ENCODE measurements at places on chromosomes 5 and 9. TPM values are rescaled to one million over a fixed set of nuclear protein-coding genes. Genes with fewer than 3 reads are reported as not detected.

- H3K4me1 ChIP-seq = peaks cover 30% of the 10 kb centered on the region
- H3K27ac ChIP-seq = no peak overlapping the region
- peaks cover 2% of the 10 kb centered on the region for H3K36me3 ChIP-seq
- no peak for DNase-seq
- no peak overlapping the region for H3K4me3 ChIP-seq
These were observed 2.2 kb downstream of the NPR3 start for GRCh38 chr5:32713361-32713769.

GRCh38 chr9:36407122-36407723, 7.2 kb upstream of the RNF38 start:
- no peak overlapping the region for H3K4me3 ChIP-seq
- DNase-seq = peak; percentile 49
- peak overlapping the region; percentile 62 for H3K27ac ChIP-seq
- peaks cover 1% of the 10 kb centered on the region for H3K36me3 ChIP-seq

- no peaks in the 10 kb centered on the region for H3K36me3 ChIP-seq
- no peak overlapping the region for H3K4me3 ChIP-seq
- H3K27me3 ChIP-seq = peaks cover 2% of the 10 kb centered on the region
- no peak for DNase-seq
These were observed 523.1 kb downstream of the EFNA5 start for GRCh38 chr5:107147589-107147988.

DNA sequence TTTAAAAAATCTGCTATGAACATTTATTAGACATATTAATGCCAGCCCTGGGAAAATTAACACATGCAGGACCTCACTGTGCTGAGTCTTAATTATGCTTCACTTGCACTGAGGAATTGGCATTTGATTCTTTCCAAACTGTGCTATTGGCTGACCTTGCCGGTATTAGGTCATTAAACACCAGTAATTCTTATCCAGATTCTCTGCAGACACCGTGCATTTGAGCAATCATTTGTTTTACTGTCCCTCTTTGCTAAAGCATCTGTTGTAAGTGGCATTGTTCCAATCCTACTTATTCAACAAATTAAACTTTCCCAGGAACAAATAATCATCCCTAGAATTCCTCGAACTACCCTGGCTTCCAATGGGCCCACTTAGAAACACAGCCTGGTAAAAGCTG, 145.0 kb downstream of the SLC12A2 start:
- peaks cover 1% of the 10 kb centered on the region for H3K27me3 ChIP-seq
- H3K27ac ChIP-seq = no peak overlapping the region
- no peaks in the 10 kb centered on the region for H3K36me3 ChIP-seq
- H3K4me1 ChIP-seq = no peaks in the 10 kb centered on the region
- DNase-seq = no peak
- no peak overlapping the region for H3K4me3 ChIP-seq

DNA sequence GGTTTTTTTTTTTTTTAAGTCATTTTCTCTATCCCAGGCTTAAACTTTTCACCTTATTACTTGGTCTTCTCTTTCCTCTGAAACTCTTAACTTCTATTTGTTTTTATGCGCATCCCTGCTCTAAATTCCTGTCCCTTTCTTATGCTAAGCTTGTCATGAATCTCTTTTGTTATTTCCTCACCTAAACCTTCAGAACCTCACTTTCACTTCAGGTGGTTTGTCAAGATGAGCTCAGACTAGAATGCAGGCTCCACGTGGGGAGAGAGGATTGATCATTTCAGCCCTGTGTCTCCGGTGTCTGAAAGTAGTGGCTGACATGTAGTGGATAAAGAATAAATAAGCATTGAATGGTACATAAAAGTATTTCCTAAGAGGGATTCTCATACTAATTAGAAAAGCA, 63.6 kb downstream of the ANXA1 start:
- peaks cover 3% of the 10 kb centered on the region for H3K27me3 ChIP-seq
- no peak overlapping the region for H3K27ac ChIP-seq
- no peak for DNase-seq
- peaks cover 8% of the 10 kb centered on the region for H3K4me1 ChIP-seq

GRCh38 chr9:82273121-82273520, 284.5 kb downstream of the SPATA31D1 start:
- H3K27me3 ChIP-seq = no peaks in the 10 kb centered on the region
- no peak overlapping the region for H3K27ac ChIP-seq
- no peak overlapping the region for H3K4me3 ChIP-seq
- no peaks in the 10 kb centered on the region for H3K36me3 ChIP-seq
- DNase-seq = no peak

DNA sequence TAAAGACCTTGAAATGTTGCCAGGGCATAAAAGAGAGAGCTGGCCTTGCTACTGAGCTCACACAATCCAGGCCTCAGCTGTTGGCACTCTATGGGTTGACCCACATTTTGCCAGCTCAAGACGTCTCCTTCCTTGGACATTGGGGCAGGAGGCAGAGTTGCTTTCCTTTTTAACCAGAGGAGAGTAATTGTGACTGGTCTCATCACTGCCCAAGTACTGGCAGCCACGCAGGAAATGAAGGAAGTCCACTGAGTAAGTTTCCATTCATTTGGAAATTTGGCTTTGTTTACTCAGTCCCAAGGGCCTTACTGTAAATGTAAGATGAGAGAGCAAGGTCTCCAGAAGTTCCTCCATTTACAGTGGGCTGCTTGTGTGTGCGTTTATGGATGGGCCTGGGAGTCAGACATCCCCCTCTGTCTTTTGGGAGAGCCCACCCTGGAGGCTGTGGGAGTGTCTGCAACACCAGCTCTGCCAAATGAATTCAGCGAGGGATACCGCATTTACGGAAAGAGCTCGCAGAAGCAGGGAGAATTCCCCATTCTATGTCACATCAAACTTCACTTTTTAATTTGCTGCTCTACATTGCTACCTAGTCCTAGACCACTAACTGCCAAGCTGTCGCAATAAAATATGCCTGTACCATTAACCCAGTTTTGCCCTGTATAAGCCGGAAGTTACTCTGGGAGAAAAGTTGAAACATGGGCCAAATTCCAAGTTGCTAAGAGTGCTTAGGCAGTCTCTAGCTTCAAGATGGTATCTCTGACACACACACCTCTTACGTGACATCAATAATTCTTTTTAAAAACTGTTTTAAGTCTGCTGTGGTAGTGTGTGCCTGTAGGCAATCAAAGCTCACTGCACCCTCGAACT, 24.5 kb upstream of the PDZD2 start:
- peaks cover 20% of the 10 kb centered on the region for H3K27me3 ChIP-seq
- DNase-seq = no peak
- no peak overlapping the region for H3K27ac ChIP-seq
- H3K4me3 ChIP-seq = no peak overlapping the region
- no peaks in the 10 kb centered on the region for H3K4me1 ChIP-seq

- H3K27me3 ChIP-seq = peaks cover 6% of the 10 kb centered on the region
- H3K27ac ChIP-seq = no peak overlapping the region
- H3K4me1 ChIP-seq = no peaks in the 10 kb centered on the region
- no peak for DNase-seq
- H3K4me3 ChIP-seq = no peak overlapping the region
- no peaks in the 10 kb centered on the region for H3K36me3 ChIP-seq
These were observed 13.6 kb upstream of the FUBP3 start for GRCh38 chr9:130565792-130566191.

GRCh38 chr5:159800131-159800840, 116.0 kb upstream of the ADRA1B start:
- H3K4me1 ChIP-seq = no peaks in the 10 kb centered on the region
- no peak overlapping the region for H3K27ac ChIP-seq
- no peaks in the 10 kb centered on the region for H3K36me3 ChIP-seq
- no peak overlapping the region for H3K4me3 ChIP-seq
- peaks cover 12% of the 10 kb centered on the region for H3K27me3 ChIP-seq

DNA sequence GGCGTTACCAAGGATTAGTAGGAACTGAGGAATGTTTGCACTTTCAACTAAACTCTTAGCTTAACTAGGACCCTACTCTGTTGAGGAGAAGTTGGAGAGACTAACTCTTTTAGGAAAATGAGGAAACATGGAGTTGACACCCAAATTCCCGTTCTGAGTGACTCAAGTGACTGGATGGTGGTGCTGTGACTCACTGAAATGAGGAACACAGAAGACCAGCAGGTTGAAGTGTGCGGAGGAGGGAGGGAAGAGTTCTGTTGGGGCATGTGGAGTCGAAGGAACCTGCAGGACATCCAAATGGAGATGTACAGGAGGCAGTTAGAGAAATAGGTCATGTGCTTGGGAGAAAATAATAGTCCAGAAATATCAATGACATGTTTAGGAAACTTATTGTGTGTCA, 8.2 kb downstream of the HEXB start:
- DNase-seq = no peak
- H3K4me3 ChIP-seq = no peak overlapping the region
- H3K36me3 ChIP-seq = peaks cover 38% of the 10 kb centered on the region
- H3K27me3 ChIP-seq = no peaks in the 10 kb centered on the region

DNA sequence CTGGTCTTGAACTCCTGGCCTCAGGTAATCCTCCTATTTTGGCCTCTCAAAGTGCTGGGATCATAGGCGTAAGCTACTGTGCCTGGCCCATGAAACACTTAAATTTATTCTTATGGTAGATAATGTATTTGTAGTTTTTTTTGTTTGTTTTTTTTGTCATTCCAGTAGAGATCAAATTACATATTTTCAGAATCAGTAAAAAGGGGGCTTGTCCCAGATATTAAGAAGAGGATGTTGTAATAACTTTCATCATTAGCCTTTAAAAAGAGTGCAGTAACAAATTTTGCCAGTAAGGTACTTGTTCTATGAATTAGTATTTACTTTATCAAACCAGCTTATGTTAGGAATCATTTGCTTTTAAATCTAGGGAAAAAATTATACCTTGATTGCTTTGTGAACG, 42.6 kb downstream of the GAPVD1 start:
- no peaks in the 10 kb centered on the region for H3K27me3 ChIP-seq
- no peak for DNase-seq
- no peak overlapping the region for H3K4me3 ChIP-seq
- no peaks in the 10 kb centered on the region for H3K4me1 ChIP-seq
- H3K27ac ChIP-seq = no peak overlapping the region

DNA sequence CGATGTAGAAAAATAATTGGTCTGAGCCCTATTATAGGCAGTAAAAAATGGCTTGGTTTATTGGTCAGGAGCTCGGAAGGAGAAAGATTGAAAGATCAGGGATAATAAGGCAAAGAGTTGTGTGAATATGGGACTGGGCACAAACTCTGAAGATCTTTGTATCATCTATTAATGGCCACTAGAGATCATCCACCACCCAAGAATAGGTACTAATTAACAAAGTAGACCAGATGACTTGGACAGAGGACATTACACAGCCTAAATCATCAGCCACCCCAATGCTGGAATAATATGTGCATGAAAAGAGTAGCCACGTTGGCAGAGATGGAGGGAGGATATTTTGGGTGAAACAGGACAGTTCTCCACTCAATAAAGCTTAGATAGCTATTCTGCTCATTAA, 364.1 kb downstream of the EFNA5 start:
- no peaks in the 10 kb centered on the region for H3K36me3 ChIP-seq
- no peaks in the 10 kb centered on the region for H3K27me3 ChIP-seq
- DNase-seq = no peak

DNA sequence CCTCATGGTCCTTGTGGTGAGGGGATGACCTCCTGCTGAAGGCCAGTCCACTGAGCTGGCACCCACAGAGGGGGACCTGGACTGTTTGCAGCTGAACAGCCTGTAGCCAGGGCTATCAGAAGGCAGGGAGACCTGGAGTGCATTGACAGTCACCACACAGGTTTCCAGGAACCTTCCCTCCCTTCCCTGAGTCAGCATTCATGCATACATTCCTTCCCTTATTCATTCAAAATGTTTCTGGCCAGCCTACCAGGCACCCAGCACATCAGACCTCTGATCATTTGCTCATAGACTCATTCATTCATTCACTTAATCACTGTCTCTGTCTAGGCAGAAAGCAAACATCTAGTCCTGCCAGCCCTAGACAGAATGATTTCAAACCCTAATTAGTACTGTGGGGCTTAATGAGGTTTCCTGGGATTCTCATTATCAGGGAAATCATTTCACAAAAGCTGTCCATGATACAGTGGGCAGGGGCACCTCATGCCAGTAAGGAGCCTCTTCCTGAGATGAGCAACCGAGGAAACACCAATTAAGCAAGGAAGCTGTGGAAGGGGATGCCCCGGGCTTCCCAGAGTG, 110.1 kb upstream of the PPP1R26 start:
- no peak overlapping the region for H3K4me3 ChIP-seq
- H3K27me3 ChIP-seq = peaks cover 4% of the 10 kb centered on the region
- no peaks in the 10 kb centered on the region for H3K4me1 ChIP-seq
- DNase-seq = no peak
- H3K27ac ChIP-seq = no peak overlapping the region
- H3K36me3 ChIP-seq = no peaks in the 10 kb centered on the region

DNA sequence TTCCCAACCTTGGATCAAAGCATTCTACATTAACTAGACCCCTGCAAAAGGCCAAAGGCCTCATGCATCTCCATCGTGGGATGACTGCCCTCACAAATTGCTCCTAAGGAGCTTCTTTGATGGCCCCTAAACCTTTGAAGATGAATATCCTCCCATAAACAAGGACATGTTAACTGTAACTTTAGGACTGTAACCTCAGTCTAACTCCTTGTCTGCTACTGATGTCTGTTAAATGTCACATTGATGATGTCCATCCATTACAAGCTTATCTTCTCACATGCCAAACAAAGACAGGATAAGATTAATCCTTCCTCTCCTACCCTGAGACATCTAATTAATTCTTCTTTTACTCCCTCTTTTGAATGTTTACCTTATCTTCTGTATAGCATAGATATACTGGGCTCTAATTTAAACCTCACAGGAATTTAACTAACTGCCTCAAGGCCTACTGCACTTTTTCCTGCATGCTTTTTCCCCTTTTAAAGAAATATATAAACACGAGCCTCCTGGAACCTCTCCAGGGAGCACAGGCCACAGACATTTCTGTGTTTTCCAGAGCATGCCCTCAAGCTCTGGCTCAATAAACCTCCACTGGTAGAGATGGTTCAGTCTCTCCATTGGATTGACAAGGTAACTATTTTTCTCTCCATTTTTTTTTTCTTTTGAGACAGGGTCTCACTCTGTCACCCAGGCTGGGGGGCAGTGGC, 90.6 kb upstream of the SLC25A48 start:
- H3K27ac ChIP-seq = no peak overlapping the region
- no peaks in the 10 kb centered on the region for H3K36me3 ChIP-seq
- DNase-seq = no peak
- peaks cover 1% of the 10 kb centered on the region for H3K27me3 ChIP-seq

- peaks cover 15% of the 10 kb centered on the region for H3K27me3 ChIP-seq
- no peaks in the 10 kb centered on the region for H3K4me1 ChIP-seq
- no peak for DNase-seq
- H3K36me3 ChIP-seq = no peaks in the 10 kb centered on the region
- H3K27ac ChIP-seq = no peak overlapping the region
These were observed 71.1 kb downstream of the ZNF474 start for GRCh38 chr5:122200450-122200849.

TENT4A gene
- total RNA-seq = 40.6 TPM

GPR150 gene
- total RNA-seq = 0.22 TPM

TXNDC8 gene
- not detected for total RNA-seq

CDKN2A gene
- total RNA-seq = 5.4 TPM

GFI1B gene
- total RNA-seq = not detected

All from activated T-helper 1 cell treated with anti-CD3 and anti-CD28 coated beads, Interleukin-12 subunit alpha, Interleukin-12 subunit beta, Interleukin-2, Interleukin-4 antibody, amounts not matched to agents 30 ng/mL and 10 ng/mL and 1 ng/mL, durations not matched to agents 14 hours and 24 hours and 36 hours (primary cell).